ENCODE measurements at places on chromosomes 13 and 19.

DNA sequence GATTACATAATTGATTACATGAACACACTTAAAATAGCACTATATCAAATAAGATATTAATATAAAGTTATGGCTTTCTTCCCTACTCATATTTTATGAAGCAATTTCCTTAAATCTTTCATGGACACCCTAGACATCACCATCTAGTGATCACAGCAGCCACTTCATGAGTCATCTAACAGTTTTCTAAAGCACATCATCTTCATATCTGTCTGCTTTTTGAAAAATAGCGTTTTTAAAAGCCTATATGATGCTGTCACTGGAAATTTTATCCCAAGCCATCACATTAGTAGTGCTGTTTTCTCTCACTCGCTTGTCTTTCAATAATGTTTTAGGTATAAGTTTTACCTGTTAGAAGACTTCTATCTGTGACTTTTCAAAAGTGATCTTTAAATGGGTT, 326.1 kb downstream of the SLITRK6 start:
- DNase-seq = no peak

DNA sequence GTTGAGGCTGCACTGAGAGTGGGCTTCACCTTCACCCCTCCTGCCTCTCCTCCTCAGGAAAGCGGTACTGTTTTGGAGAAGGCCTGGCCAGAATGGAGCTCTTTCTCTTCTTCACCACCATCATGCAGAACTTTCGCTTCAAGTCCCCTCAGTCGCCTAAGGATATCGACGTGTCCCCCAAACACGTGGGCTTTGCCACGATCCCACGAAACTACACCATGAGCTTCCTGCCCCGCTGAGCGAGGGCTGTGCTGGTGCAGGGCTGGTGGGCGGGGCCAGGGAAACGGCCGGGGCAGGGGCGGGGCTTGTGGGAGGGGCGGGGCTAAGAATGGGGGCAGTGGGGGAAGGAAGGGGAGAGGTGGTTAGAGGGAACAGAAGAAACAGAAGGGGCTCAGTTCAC, 7.5 kb downstream of the CYP2A13 start:
- DNase-seq = no peak

DNA sequence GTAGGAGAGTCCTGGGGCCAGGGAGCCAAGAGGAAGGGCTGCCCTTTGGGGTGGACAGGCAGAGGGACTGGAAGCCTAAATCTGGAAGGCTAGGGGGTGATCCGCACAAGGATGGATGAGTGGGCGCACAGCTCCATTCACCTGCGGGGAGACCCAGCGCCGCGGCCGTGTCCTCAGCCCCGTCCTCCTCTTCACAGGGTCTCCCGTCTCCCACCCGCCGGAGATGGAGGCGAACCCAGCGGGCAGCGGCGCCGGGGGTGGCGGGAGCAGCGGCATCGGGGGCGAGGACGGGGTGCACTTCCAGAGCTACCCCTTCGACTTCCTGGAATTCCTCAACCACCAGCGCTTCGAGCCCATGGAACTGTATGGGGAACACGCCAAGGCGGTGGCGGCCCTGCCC, 7.9 kb downstream of the ZNF865 start:
- DNase-seq = no peak

- DNase-seq = no peak
These were observed 370.2 kb downstream of the KCTD12 start for GRCh38 chr13:76516013-76516412.

DNA sequence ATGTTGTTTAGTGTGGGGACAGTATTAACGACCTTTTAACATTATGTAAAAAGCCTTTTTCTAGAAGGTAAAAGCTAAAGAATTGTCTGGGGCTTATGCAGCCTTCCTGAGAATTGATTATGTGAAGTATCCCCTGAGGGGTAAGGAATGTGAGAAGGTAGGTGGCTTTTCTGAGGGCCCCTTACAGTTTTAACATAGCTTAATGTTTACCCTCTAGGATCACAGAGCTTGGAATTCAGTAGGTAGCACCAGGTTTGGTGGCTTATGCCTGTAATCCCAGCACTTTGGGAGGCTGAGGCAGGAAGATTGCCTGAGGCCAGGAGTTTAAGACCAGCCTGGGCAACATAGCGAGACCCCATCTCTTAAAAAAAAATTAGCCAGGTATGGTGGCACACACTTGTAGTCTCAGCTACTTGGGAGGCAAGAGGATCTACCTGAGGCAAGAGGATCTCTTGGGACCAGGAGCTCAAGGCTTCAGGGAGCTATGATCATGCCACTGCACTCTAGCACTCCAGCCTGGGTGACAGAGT, 101.3 kb downstream of the OLFM4 start:
- DNase-seq = no peak

GRCh38 chr13:100917011-100917410, 242.4 kb upstream of the TMTC4 start:
- no peak for DNase-seq

GRCh38 chr19:30565636-30566035, 193.5 kb downstream of the ZNF536 start:
- no peak for DNase-seq

- DNase-seq = no peak
These were observed 57.6 kb upstream of the ZNF507 start for GRCh38 chr19:32287811-32288227.

Measured in activated CD4-positive, alpha-beta T cell treated with anti-CD3 and anti-CD28 coated beads, Interleukin-2, amount 50 U/mL, for 1 hour (primary cell).